ENCODE measurements at places on chromosomes 1 and 21.

DNA sequence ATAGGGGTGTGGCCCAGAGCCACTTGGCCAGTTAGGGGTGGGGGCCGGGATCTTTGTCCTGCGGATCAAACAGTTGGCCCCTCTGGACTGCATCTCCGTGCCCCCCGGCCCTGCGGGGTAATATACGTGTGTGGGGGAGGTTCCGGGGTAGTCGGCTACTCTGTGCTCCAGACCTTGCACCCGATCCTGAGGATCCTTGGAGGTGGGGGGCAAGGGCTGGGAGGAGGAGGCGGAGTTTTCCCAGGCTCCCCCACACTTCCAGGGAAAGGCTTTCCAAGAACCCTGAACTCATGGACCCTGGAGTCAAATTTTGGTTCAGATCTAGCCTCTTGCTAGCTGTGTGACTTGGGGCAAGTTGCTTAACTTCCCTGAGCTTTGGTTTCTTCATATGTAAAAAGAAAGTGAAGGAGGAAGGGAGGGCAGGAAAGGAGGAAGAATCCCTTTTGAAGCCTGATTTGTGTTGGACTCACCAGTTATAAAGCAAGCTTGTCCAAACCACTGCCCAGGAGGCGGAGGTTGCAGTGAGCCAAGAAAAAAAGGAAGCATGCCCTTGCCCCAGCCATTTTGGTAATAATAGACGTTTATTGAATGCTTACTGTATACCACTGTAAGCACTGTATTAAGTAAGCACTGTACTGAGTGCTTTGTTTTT is 686 bp downstream of the MIIP start:
- DNase-seq, result peak; percentile 75

DNA sequence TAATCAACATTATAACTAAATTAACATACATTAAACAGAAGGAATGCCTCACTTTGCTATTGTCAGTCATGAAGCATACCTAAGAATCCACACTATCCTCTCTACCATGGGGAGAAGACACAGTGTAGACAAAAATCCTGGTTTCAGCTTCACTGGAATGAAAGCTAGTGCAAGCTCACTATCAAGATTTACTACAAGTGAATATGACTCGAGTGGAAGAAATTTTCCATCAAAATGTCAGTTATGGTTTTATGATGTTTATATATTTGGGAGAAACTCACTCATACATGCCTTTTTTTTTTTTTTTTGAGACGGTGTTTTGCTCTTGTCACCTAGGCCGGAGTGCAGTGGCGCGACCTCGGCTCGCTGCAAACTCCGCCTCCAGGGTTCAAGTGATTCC is 424.3 kb downstream of the KCNT2 start:
- DNase-seq, result no peak

DNA sequence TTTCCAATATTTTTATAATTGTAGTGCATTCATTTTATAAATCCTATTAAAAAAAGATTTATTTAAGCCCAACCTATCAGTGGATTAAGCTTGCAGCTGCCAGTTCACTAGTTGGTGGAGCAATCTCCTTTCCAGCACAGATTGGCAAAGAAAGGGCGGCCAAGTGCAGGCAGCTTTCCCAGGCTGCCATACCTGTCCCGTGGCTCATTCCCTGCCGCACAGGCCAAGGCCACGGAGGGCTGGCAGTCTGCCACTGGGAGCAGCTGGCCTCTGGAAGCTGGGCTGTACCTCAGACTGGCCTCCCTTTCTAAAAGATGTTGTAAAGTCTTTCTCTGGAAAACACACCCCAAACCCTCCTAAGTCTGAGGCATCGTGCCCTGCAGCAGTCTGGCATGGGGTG is 74.2 kb downstream of the SIM2 start:
- no peak for DNase-seq

DNA sequence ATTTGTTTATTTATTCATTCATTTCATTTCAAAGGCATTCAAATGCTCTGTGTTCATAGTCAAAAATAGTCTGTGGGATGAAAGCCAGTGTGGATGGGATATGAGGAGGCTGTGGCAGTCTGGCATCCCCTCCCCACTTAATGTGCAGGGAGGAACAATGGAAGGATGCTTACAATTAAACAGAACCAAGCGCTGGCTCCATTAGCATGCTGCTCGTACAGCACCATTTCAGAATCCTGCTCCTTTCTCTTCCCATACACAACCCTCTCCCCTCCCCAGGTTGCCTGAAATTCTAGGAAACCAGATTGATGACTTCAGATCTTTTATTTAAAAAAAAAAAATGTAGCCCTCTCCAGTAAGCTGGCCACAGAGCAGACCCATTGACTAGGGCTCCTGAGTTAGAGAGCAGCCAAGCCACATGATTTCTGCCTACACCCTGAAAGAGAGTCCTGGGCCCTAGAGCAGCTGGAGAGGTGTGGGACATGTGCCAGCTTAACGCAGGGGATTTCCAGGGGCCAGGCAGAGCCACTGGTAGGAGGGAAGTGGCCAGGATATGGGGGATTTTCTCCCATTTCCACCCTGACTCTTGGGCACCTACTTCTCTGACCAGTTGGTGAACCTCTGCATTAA is 205.2 kb downstream of the ASTN1 start:
- DNase-seq, result no peak

- no peak for DNase-seq
Observed at GRCh38 chr1:26996024-26996423, 2.5 kb downstream of the TRNP1 start.

DNA sequence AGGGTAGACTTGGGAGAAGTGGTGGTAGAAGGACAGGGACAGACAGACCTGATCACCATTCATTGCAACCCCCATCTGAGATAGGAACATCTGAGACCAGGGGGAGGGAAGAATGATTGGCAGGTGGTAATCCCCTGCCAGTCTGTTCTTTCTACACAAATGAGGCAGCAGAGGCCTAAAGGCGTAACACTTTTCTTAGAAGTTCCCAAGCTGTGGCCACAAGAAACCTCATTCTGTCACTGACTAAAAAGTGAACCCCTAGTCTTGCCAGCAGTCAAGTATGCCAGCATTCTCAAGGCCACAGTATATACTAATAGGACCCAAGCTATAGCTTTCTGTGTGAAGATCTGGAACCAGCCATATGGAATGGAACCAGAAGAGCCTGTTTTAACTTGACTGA is 638.0 kb downstream of the KCNT2 start:
- DNase-seq, result no peak
